ENCODE measurements at places on chromosomes 4 and X.

GRCh38 chr4:77430847-77431246, 174.8 kb upstream of the CXCL13 start:
- DNase-seq = no peak

- DNase-seq = no peak
Measured at GRCh38 chrX:15277604-15278003, 7.7 kb upstream of the ASB9 start.

- DNase-seq = no peak
Measured at GRCh38 chr4:121266982-121267381, 102.9 kb upstream of the TNIP3 start.

DNA sequence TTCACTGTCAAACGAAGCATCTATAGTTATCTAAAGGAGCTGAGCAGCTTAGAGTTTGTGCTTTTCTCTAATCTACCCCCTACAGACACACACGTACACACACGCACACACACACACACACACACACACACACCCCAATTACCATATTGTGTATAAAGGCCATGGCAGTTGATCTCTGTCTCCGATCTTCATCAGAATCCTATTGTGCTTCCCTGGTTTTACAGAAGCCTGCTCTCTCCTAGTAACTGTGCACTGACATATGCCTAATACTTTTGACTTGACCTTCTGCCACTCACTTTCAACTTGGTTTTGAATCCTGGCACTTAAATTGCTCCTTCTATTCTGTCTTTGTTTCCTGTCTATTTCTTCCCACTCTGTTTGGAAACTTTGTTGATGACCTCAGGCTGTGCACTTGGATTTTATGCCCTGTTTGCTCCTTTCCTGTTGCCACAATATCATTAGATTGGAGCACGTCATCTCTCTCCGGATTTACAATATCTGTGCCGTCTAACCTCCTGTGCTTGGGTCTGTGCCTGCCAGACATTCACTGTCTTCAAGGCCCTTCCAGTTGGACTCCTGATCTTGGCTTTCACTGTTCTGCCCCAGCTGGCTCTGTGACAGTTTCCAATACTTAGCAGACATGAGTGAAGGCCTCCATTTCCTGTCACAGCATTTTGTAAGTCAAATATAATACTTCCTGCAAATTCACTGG, 928.1 kb downstream of the FAT4 start:
- DNase-seq = no peak

- DNase-seq = no peak
Measured at GRCh38 chrX:103861200-103861599, 29.1 kb upstream of the RAB9B start.

DNA sequence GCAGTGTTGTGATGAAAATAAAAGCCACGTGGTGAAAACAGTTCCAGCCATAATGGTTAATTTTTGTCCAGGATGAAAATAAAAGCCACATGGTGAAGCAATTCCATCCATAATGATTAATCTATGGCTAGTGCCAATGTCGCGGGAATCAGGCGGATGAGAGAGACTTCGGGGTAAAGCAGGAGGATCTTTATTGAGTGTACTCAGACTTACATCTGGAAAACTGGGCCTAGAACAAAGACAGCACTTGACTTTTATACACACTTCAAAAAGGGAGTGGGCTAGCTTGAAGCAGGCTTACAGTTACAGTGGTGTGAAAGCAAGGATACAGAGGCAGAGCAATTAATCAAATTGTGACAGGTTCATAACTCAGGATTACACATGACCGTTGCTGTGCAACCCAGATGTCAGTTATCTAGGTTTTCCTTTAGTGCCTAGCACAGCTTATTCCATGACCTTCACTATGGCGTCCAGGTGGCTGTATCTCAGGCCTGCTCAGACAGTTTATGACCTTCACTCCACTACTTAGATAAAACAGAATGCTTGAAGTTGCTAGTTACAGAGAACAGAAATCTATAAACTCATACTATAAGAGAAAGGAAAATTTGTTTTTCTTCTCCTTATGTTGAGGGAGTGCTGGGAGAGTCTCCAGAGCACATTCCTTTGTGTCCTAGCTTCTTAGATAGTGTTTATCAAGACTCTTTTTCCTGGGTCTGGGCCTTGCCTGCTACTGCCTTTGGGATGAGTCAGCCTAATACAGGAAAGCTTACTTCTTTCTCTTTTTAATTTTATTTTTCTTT, 5.9 kb upstream of the PLA2G12A start:
- peak; percentile 14 for DNase-seq

GRCh38 chr4:134027931-134028330, 173.7 kb downstream of the PABPC4L start:
- DNase-seq = no peak

DNA sequence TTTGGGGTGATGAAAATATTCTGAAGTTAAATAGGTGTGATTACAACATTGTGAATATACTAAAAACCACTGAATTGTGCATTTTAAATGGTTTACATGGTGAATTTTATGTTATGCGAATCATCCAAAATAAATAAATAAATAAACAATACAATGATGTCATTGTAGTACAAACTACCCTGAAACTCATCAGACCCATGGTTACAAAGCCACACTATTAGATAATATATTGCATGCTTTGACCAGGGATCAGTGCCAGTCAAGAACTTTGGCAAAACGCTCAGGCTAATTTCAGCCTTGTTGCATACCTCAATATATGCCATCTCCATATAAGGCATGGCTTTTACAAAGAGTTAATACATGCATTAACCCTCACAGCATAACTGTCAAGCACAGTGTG, 45.5 kb upstream of the XIAP start:
- no peak for DNase-seq

DNA sequence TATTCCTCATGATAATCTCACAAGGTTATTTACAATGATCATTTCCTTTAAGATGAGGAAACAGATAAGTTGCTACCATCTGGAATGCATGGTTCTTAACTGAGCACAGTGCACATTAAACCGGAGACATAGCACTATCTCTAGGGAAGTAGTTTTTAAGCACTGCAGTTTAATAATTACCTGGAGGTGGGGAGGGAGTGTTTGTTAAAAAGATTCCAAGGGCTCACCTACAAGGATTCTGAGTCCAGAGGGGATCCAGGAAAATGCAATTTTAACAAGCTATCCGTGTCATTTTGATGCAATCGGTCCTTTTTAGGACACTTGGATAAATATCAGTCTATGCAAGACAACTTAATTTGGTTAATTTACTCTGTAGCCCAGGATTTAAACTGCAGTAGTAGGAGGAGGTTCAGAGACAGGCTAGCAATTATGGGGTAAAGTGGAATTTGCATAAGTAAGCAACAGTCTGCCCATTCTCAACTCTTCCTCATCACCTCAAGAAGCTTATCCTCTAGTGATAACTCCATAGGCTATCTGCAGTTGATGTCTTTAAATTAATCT, 2.8 kb upstream of the PDLIM5 start:
- no peak for DNase-seq

DNA sequence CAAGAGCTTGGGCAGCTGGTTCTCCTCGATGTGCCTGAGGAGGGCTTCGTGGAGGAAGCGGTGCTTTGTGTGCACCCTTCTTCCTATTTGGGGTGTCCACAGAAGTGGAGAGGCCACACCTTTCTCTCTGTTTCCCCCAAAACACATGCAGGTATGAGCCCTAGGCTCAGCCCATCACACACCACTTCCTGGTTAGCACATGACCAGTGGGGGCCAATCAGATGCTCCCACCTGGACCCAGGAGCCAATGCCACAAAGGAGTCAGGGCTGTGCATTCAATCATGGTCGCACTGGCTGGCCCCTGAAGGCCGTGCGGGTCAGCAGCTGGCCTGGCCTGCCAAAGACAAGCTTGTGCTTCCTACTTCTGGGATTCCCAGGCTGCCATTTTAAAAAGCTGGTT, 51.4 kb downstream of the PPP2R2C start:
- DNase-seq = no peak

DNA sequence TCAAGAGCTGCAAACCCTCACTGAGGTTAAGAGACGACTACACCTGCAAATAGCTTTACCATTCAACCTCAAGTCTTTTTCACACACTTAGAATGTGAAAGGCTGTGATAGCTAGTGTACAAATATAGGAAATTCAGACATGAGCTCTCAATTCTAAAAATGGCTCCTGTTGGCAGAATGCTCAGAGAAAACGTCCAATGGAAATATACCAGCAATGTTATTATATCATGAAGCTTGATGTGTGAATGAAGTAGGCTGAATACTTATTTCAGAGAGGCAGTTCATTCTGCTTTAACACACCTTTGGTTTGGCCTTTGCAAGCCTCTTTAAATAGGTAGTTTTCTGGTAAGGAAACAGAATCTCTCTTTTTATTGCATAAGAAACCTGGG, 227.6 kb downstream of the ADAMTS3 start:
- DNase-seq = no peak

DNA sequence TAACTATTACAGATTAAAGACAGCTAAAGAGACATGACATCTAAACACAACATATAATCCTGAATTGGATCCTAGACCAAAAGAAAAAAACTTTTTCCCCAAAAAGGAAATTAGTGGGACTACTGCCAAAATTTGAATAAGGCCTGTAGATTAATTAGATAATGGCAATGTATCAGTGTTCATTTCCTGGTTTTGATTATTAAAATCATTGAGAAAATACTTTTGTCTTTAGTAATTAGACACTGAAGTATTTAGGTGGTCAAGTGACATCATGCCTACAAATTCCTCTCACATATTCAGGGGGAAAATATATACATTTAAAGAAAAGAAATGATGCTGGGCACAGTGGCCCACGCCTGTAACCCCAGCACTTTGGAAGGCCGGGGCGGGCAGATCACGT, 10.4 kb upstream of the USO1 start:
- no peak for DNase-seq

DNA sequence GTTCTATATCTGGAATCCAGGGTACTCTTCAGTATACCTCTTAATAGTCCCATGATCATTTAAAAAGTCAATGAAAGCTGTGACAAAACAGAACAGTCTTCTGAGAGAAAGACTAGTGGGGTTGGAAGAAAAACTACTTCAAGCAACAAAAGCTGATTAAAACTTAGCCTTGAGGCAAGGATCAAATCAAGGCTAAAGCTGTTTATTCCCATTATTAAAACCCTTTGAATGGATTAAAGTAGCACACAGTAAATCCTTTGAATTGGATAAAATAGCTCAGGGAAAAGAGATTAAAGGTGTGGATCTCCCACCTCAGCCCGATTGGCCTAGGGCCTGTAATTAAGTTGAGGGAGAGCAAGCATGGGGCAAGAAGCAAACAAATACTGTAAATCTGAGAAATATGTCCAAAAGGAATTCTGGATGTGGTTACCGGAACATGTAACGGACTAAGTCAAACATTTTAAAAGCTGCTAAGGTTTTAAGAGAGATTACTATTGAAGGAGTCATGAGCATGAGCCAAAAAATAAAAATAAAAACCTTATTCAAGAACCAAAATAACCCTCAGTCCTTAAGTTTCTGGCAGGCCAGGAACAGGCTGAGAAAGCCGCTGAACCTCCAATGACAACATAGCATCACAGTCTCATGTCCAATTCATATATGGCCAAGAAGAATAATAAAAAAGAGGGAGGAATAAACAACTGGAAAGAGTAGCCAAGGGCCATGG, 257.3 kb upstream of the NEIL3 start:
- DNase-seq = no peak

- DNase-seq = peak; percentile 38
Measured at GRCh38 chrX:150506486-150506885, 61.9 kb upstream of the MTM1 start.

- DNase-seq = no peak
Measured at GRCh38 chrX:97330151-97330550, 446.4 kb downstream of the RPA4 start.

DNA sequence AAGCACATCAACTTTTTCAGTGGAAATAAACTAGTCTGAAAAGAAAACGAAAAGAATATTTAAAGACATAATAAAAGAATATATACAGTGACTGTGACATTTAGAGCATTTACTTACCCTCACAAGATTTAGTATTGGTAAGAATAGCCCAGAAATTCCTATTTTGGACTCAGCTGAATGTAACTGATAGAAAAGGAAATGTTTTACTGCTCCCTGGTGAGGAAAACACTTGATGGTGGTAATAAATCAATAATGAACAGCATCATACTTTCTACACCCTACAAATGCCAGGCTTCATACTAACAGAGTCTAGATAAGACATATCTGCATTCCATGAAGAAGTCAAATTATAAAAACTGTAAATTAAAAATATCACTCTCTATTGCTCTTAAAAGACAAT, 753.5 kb upstream of the PCDH10 start:
- DNase-seq = no peak

- DNase-seq = no peak
Measured at GRCh38 chr4:82261084-82261483, 112.7 kb downstream of the HNRNPD start.

DNA sequence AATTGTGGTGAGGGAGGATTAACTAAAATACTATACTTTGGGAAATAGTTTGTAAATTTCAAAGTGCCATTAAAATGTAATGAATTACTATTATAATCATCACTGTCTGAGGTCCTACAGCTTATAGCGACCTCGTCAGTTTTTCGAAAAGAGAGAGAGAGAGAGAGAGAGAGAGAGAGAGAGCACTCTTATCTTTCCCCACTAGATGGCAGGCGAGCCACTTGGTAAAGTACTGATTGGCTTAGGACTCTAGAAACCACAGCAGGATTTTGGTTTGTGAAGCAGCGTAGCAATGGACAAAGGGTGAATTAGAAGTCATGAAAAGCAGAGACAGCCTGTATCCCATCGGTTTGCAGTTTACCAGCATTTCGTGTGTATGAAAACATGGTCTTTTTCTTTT, 52.5 kb downstream of the LINC00632 start:
- peak; percentile 72 for DNase-seq

DNA sequence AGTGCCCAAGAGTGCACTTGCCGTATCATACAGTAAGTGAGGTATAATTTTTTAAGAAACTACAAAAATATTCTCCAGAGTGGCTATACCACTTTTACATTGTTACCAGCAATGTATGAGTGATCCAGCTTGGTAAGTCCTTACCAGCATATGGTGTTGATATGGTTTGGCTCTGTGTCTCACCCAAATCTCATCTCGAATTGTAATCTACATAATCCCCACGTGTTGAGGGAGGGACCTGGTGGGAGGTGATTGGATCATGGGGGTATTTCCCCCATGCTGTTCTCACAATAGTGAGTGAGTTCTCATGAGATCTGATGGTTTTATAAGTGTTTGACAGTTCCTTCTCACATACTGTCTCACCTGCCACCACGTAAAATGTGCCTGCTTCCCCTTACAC, 44.8 kb downstream of the RBMX start:
- DNase-seq = no peak

GRCh38 chrX:53674581-53674980, 11.9 kb downstream of the HUWE1 start:
- DNase-seq = no peak

GRCh38 chrX:3549411-3549911, 164.0 kb downstream of the PRKX start:
- DNase-seq = peak; percentile 45

GRCh38 chr4:39279416-39279815, 86.7 kb downstream of the RFC1 start:
- DNase-seq = no peak

GRCh38 chr4:147760695-147761094, 28.8 kb downstream of the ARHGAP10 start:
- no peak for DNase-seq

GRCh38 chrX:18855919-18856644, 127.8 kb downstream of the PHKA2 start:
- no peak for DNase-seq
